ENCODE measurements at places on chromosomes 1 and 21.

DNA sequence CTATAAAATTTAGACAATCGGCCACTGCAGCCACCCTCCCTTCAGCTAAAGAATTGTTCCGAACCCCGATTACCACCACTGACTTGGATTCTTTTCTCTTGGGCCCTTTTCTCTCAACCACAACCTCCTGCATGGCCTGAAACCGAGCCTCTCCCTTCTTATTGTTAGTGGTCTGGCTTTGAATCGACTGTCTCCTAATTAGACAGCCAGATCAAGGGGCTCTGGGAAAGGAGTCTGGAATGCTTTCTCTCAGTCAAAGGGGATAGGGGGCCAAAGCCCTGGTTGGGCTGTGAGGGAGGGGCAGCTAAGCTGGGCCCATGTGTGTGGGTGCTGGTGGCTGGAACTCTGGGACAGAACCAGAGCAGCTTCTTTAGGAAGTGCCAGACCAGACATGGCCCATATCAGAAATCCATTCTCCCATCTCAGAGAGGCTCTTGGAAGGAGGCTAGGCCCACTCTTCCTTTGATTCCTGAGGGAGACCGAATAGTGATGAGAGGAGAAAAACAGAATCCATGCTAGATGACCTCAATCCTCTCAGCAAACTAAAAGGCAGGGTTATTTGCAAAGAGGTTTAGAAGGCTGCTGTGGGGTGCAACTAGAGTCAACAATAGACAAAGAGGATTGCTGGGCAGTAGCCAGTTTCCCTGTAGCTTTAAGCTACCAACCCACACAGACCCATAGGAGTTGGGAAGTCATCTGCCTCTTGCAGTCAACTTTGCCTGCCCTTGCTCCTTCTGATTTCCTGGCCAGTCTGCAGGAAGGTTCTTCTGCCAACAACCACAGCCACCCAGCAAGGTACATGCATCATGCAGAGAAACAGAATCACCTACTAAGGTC, 117.6 kb downstream of the AK5 start:
- no peak for DNase-seq

GRCh38 chr1:228075801-228076271, 6.7 kb upstream of the ARF1 start:
- DNase-seq, result no peak

- DNase-seq, result no peak
These were observed 70.3 kb downstream of the SIM2 start for GRCh38 chr21:36769051-36769839.

GRCh38 chr1:151347523-151348246, 633 bp upstream of the RFX5 start:
- DNase-seq, result no peak

- DNase-seq, result no peak
These were observed 163.6 kb downstream of the GLUL start for GRCh38 chr1:182227864-182228547.
